SJCRH30 (cell line): ENCODE measurements at places on chromosomes 1 and 21.

DNA sequence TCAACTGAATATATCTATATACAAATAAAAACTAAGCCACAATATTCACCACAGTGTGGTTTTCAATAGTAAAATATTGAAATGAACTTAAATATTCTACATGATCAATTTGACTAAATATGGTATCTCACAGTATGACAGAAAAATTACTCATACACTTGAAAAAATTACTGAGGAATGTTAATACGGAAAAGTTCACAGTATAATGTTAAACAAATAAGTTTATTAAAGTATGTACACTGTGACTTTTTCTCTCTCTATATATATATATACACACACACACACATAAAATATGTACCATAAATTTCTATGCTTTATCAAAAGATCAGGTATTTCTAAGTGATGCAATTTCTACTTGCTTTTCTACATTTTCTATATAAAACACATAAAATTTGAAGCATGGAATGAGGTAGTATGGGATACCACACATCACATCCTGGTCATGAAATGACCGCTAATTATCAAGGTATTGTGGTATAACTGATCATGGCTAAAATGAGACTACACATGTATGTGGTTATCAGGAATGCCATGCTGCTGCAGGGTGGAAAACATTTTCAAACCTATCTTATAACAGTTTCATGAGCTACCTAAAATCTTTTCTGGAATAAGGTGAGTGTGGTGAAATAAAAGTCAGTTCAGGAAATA is 102.3 kb downstream of the CDC42BPA start:
- no peak for DNase-seq

GRCh38 chr1:73516451-73516850 is 681.5 kb downstream of the LRRIQ3 start:
- DNase-seq = no peak

DNA sequence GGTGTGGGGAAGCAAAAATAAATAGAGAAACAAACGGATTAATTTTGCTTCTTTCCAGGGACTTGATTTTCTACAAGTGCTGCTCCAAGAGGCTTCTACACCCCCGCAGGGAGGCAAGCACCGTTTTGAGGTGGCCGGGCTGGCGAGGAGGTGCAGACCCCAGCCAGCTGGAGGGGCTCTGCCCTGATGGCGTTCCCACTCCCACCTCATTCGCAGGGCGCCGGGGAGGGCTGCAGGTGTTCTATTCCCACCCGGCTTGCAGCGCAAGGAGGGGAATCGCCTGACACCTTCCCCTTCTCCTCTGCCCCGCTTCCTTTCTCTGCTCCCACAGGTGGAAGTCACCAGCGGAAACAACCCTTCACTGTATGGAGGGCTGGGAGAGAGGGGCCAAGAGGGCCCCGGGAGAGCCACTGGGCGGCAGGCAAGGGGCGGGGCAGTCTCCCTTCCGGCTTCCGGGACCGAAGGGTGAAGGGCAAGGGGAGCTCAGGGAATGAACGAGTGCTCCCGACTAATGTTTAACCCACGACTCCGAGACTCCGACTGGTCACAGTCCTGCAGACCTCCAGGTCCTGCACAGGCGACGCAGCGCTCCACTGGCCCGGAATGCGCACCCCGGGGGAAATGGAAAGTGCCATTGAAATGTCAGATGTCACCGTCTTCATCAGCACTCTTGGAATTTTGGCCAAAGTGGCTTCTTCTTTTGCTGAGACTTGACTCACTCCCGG is 29.1 kb downstream of the TEX35 start:
- peak; percentile 44 for DNase-seq

- DNase-seq = no peak
Measured at GRCh38 chr1:7097938-7098592, 312.8 kb downstream of the CAMTA1 start.

GRCh38 chr1:151729966-151730291 is 8.6 kb downstream of the RIIAD1 start:
- DNase-seq = no peak

GRCh38 chr1:239547987-239548386 is 161.6 kb downstream of the CHRM3 start:
- no peak for DNase-seq

GRCh38 chr1:156602557-156602993 is 1.3 kb upstream of the GPATCH4 start:
- peak; percentile 42 for DNase-seq

DNA sequence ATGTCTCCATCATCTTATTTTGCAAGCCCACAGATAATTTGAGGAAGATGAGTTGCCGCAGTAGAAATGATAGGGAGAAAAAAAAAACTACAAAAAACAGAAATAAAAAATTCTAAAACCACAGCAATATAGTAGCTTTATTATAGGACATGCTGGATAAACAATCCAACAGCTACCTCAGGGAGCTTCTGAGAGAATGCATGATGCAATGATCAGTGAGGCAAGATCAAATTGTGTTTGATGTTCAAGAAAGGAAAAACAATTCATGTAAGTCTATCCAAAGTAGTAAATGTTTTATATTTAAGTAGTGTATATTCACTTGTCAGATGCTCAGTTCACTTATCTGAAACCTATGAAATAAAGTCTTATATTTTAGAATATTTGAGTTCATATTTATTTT is 6.7 kb downstream of the CR1L start:
- no peak for DNase-seq

DNA sequence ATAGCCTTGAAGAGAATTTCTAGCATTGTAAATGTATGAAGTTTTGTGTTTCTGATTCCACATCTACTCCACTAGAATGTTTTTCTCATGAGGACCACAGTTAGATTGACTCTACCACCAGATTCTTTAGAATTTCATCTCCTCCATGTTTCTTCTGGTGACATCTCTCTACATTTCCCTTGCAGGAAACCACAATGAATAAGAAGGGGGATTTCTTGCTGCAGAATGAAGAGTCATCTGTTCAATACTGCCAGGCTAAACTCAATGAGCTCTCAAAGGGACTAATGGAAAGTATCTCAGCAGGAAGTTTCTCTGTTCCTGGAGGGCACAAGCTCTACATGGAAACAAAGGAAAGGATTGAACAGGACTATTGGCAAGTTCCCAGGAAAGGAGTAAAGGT is 18.6 kb downstream of the GBP6 start:
- DNase-seq = no peak

DNA sequence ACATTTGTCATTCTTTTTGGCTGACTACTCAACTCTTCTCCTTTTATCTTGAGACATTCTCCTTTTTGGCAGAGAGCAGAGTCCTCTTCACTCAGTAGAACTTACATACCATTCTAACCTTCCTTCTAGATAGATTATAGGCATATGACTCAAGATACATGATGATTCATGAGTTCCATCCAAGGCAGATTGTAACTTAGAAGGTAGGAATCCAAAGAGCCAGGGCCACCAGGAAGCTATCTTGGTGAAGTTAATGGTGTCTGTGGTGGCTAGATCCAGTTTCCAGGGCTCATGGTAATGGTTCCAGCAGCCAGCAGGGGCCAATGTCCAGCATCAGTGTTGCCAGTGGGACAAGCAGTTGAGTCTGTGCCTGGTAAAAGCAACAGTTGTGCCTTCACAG is 76.1 kb upstream of the KIAA0040 start:
- no peak for DNase-seq

- DNase-seq = no peak
Measured at GRCh38 chr21:42096566-42096965, 25.4 kb downstream of the UMODL1 start.

DNA sequence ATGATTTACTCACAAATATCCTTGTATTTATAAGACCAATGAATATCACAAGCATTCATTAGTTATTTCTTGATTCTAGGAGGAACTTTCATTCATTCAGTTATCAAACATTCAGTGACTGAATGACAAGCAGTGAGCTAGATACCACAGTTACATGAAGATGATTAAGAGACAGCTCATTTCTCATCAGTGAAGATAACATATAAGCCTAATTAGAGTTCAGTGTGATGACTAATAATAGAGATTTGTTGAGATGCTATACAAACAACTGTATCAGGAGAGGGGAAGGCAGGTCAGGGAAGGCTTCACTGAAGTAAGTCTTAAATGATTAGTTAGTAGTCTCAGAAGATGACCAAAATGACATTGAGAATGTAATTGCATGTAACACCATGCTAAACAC is 14.6 kb upstream of the C1orf105 start:
- no peak for DNase-seq

GRCh38 chr21:29170944-29171343 is 40.5 kb downstream of the MAP3K7CL start:
- DNase-seq = no peak

DNA sequence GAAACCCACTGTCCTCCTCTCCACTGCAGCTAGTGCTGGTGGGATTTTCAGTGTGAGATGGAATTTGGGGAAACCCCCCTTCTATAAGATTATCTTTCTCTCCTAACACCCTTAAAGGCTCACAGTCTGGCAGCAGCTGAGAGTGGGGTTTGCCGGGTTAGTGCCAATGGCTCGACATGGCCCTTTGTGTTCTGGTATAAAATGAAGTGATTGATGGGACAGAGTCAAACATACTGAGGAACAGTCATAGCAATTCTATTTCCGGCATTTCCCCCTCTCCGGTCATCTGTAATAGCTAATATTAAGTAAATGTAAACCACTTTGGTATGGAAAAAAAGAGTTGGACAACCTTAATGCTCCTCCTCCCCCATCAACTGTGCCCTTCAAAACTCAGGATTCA is 37.6 kb downstream of the TFF3 start:
- no peak for DNase-seq

DNA sequence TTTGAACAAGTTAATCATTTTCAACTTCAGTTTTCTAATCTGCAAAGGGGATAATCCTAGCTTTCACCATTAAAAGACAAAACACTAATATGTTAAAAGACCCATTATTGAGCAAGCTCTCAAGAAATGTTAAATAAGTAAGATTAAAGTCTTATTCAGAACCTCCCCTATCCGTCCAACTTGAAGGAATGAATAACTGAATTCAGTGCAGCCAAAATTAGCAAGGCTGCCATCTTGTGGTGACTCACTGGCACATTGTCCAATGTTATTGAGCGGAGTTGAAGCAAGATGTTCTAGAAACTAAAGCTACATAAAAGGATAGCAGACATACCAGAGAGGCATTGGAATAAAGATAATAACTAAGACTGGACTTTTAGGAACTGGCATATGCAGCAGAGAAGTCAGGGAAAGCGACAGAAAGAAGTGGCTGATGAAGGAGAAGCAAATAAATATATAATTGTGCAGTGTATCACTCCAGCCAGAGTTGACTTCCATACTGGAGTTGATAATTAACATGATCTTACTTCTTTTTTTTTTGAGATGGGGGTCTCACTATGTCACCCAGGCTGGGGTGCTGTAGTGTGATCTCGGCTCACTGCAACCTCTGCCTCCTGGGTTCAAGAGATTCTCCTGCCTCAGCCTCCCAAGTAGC is 8.2 kb upstream of the CAP1 start:
- peak; percentile 76 for DNase-seq

DNA sequence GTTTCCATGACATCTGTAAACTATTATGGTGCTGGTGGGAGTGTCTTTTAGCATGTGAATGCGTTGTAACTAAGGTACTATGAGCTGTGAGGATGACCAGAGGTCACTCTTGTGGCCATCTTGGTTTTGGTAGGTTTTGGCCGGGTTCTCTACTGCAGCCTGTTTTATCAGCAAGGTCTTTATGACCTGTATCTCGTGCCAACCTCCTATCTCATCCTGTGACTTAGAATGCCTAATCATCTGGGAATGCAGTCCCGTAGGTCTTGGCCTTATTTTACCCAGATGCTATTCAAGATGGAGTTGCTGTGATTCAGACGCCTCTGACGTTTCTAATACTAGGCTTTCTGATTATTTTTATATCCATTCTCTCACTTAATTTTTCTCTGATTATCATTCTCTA is 9.4 kb downstream of the NCAM2 start:
- DNase-seq = no peak

- no peak for DNase-seq
Measured at GRCh38 chr1:63935143-63935542, 161.3 kb downstream of the ROR1 start.

DNA sequence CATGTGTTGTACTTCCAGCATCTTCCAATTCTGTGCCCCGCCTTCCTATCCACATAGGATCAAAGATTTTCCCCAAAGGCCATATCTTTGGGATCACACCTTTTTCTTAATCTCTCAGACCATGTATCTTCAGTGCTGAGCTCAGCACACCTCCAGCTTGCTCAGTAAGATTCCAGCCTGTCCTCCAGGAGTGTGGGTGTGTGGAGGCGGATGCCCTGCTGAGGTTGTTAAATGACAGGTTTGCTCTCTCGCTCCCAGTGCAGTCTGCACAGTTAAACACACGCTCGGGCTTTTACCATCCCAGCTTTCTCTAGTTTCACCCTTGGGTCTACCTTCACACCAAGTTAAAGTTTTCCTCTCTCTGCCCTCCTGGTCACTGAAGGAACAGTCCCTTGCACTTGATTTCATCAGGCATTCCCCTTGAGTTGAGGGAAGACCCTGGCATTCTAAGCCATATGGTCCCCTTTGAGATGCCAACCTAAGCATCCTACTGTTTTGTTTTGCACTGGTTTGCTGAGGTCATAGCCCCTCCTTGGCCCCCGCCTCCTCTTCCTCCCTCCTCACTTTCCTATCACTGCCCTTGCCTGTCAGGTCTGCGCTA is 13.7 kb downstream of the MYOG start:
- DNase-seq = no peak

- no peak for DNase-seq
Measured at GRCh38 chr1:185069202-185069772, 23.9 kb downstream of the RNF2 start.

- DNase-seq = no peak
Measured at GRCh38 chr1:91727763-91728162, 158.2 kb downstream of the TGFBR3 start.

DNA sequence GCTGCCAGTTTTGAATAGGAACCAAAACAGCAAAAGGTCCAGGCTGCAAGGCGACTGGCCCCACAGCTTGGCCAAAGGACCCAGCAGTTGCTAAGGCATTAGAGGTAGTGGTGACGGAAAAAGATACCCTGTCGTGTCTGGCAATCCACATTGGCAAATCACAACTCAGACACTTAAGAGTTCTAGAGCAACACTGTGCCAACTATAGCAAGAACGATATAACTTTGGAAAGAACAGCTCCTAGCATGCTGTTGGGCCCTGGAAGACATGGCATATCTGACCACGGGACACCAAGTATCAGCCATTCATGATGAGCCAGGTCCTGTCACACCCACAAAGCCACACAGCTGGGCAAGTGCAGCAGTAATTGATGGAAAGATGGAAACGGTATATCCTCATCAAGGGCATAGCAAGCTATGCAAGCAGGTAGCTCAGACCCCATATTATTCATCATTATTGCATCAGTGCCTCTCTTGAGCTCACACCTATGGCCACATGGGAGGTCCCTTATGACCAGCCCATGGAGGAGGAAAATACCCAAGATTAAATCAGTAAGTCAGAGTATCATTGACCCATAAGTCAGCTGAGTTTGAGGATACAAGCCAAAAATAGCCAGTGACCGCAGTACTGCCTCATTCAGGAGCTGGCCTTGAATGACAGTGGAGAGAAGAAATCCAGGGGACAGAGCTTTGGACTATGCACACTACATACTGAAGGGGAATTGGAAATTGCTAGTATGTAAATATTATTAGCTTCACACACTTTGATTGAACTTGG is 221.2 kb downstream of the SETD4 start:
- no peak for DNase-seq
